8988T (cell line): ENCODE measurements at places on chromosomes 16 and 17.

- no peak for DNase-seq
These were observed 13.3 kb downstream of the NDUFAF8 start for GRCh38 chr17:81252326-81252986.

DNA sequence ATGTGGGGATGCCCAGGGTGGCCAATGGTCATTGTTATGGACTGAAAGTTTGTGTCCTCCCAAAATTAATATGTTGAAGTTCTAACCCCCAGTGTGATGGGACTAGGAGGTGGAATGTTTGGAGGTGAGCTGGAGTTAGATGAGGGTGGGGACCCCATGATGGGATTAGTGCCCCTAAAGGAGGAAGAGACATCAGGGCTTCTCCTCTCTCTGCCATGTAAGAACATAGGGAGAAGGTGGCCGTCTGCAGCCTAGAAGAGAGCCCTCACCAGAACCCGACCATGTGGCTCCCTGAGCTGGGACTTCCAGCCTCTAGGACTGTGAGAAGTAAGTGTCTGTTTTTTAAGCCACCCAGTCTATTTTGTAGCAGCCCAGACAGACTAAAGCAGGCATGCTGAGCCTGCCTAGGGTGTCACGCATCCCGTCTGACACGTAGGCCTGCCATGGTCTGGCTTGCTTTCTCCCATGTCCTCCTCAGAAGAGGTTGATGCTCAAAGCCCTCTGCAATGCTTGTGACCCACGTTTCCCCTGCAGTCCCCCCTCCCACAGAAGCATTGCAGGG is 4.0 kb upstream of the PRPSAP1 start:
- DNase-seq: no peak

DNA sequence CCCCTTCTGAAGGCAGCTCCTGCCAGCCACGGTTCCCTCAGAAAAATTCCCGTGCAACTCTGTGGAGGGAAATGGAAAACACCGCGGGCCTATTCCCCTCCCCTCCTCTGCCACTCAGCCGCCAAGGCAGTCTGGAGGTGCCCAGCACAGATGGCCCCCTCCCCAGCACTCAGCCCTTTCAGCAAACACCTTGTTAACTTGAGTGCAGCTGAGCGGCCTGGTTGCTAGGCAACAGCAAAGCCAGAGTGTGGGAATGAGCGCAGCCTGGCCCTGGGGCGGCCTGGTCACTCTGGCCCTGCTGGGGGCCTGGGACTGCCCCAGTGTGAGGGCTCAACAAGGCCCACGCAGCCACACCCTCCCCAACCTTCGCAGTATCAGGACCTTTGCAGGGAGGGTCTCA is 32.8 kb downstream of the CACNA1G start:
- DNase-seq: no peak

GRCh38 chr16:4404967-4405696 is 11.3 kb downstream of the CORO7 start:
- DNase-seq: peak; percentile 8

DNA sequence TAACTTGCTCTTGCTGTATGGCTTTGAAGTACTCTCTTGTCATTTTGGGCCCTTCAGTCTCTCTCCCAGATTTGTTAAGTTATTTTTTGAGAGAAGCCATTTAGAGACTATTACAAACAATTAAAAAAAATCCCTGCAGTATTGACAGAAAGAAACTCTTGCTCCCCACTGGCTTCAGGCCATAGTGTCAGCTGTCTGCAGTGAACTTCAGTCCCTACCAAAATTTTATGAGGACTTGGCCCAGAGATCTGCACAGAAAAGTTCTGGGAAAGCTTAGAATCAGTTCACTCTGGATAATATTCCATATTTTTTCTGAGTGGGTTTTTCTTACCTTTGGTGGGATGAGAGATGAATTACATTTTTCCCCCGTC is 30.9 kb upstream of the SUPT4H1 start:
- no peak for DNase-seq

DNA sequence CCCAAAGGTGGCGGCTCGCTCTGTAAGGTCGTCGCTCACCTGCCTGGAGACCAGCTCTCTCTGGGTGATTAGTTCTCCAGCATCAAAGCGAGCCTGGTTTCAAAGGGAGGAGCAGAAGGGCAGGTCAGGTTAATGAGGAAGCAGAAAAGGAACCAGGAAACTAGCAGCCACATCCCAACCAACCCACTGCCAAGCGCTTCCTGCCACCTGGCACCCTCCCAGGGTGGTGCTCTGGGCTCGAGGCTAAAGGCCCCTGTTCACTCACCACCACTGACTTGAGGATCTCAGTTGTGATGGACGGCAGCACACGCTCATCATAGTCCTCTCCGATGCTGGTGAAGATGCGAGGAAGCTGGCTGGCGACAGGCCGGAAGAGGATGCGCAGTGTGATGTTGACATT is 5.6 kb downstream of the PHB1 start:
- no peak for DNase-seq

DNA sequence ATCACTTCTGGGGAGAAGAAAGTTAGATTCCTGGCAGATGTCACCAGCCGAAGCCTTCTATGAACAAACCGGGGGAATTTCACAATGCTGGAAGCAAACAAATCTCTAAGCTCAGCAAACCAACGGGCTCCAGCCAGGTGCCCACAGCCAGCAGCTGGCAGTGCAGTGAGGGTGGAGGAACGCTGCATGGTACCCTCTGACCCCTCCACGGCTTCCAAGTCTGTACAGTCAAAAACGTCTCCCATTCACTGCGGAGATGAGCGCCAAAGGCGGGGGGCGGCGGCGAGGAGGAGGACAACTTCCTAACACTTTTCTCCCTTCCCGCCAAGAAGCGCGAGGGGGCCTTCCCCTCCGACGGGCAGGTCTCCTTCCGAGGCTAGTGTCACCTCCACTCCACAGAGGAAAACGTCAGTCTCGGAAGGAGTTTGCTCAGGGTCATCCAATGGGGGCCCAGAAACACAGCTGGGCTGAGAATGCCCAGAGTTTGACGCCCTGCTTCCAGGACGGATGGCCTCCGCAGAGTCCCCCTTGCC is 924 bp downstream of the ZNF598 start:
- no peak for DNase-seq

DNA sequence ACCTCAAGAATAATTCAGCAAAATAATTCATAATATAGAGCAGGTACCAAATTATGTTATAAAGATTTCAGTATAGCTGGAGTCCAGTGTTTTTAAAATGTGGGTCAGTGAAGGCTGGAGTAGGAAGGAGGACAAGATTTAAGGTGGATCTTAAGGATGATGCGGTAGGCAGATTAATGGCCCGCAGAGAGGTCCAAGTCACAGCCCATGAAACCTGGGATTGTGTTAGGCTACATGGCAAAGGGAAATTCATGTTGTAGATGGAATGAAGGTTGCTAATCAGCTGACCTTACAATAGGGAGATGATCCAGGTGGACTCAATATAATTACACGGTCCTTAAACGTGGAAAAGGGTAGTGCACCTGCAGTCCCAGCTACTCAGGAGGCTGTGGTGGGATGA is 6.2 kb upstream of the IRF8 start:
- no peak for DNase-seq

DNA sequence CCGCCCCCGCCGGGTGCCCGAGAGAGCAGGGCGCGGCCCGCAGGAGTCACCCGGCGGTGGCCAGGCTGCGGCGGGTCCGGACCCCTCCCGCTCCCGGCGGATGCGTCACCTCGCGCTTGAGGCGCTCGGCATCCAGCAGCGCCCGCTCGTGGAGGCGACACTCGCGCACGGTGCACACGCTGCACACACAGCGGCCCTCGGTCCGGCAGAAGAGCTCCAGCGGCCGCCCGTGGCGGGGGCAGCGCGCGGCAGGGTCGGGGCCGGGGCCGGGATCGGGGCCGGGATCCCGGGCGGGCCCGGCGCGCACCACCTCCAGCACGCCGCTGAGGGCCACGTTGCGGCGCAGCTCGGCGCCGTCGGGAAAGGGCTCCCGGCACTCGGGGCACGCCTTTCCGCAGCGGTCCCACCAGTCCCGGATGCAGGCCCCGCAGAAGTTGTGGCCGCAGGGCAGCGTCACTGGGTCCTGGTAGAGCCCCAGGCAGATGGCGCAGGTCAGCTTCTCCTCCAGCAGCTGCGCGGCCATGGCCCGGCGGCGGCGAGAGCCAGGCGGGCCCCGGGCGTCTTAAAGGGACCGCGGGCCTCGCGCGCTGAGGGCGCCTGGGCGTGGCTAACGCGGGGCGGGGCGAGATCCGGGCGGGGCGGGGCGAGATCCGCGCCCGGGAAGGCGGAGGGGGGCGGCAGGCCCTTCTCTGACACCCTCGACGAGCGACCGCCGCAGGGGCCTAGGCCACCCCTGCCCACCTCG is at the start of gene TRIM65:
TRIM65 (minus strand) TSS at position 537 of the 745 bp plus-strand sequence; CDS start at position 523, 14 bp downstream.
- peak; percentile 77 for DNase-seq

- no peak for DNase-seq
These were observed 24.2 kb upstream of the NLRP1 start for GRCh38 chr17:5608399-5609112.

DNA sequence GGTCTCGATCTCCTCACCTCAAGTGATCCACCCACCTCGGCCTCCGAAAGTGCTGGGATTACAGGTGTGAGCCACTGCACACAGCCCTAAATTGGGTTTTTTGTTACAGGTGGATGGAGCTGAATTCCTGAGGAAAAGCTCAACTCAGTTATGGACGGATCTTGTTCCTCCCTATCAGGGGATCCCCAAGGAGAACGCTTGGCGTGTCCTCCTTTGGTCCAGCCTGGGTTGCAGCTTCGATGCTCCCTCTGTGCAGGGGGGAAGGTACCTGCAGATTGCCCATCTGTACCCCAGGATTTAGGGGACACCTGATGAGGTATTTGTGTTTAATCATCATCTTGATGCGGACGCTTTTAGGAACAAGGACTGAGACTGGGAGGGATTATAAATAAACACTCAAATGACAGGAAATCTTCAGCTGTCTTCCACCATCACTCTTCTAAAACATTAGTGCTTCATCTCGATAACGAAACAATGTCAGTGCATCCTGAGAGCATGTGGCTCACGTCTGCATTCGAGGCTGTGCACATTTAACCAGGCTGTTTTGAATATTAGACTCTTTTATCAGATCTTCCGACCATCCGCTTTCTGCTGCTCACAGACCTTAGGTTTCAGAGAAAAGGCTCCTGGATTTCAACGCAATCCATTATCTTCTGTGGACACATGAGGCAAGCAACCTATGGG is 18.2 kb upstream of the MEIOB start:
- no peak for DNase-seq

GRCh38 chr17:41496803-41497484 is 7.2 kb upstream of the KRT36 start:
- peak; percentile 77 for DNase-seq

- DNase-seq: no peak
These were observed 13.5 kb downstream of the ACSF3 start for GRCh38 chr16:89107203-89107582.

DNA sequence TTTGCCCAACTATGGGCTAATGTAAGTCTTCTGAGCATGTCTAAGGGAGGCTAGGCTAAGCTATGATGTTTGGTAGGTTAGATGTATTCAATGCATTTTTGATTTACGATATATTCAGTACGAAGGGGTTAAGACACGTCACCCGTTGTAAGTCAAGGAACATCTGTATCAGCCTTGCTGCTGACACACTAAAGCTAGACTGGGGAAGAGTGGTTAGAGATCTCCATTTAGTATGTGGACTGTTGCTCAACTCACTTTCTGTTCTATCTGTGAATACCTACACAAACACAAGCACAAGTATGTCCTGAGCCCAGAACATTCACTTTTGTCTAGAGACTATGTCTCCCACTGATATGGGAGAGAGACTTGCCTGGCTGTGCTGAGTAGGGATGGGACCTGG is 71.5 kb downstream of the VMP1 start:
- DNase-seq: no peak

GRCh38 chr17:46121841-46122485 is 71.3 kb downstream of the KANSL1 start:
- DNase-seq: no peak

DNA sequence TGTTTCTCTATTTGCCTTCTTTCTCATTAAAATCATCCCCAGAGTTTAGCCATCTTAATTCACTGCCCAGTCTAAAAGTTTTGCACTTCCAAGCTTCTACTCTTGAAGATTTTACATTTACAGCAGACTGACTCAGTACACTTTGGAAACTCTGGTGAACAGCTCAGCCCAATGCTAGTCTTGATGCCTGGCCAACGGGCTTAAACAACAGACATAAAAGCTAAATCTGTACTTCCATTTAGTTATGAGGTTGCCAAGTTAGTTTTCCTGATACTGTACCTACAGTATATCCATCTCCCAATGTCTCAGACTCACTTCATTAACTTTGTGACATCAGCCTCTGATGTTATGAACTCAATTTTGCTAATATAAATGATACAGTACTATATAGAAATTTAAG is 891.8 kb upstream of the SOX9 start:
- DNase-seq: no peak

DNA sequence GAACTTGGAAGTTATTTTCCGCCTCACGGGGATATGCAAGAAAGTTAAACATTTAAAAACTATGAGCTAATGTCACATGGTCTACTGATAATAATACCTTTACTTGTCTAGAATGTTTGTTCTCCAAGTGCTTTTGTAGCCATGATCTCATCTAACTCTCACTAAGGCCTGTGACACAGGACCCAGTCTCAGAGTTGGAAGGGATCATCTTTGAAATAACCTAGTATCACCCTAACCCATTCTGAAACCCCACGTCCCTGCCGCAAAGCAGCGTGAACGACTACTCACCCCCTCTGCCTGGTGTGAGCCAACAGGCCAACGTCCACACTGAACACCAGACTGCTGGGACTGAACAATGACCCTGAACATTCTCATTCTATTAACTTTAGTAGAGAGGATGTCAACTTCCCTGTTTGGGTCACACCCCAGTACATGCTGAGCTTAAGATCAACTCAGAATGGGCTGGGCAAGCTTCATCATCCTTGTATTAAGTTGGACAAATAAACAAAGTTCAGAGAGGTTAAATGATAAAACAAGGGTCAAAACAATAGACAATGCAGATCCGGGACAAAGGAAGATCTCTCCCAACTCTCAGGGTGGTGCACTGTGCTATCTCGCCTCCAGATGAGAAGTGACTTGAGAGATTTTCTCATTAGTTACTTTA is 54.8 kb upstream of the BCAR1 start:
- DNase-seq: no peak

DNA sequence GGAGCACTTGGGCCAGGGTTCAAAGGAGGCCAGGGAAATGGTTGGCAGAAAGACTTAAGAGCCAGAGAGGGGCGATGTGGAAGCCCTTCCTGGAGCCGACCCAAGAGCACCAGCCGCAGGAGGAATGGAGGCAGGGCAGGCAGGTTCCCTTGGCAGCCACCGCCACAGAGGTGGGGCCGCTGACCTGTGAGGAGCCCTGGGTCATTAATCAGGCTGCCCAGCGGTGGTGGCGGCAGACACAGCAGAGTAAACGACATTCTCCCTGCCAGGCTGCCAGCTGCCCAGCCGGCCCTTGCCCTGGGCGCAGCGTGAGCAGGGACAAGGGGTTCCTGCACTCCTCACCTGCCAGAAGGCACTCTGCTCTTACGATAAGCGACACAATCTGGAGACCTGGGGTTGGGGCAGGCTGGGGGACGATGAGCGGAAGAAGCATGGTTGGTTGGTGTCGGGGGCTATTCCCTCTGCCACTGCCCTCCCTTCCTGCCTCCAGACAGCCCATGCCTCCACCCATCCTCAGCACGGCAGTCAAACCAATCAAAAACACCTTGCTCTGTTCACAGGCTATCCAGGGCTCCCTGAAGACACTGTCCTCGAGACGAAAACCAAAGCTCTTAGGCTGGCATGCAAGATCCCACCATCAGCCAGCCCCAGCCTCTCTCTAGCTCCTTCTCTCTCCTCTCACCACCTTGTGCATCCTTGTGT is 40.9 kb downstream of the PLXDC1 start:
- no peak for DNase-seq
